ENCODE measurements at places on chromosomes 4 and X.
A peak's percentile ranks its signal among the peaks of the same experiment; 100 is the strongest.

- DNase-seq, result no peak
Measured at GRCh38 chrX:143664302-143664701, 28.4 kb upstream of the SLITRK4 start.

DNA sequence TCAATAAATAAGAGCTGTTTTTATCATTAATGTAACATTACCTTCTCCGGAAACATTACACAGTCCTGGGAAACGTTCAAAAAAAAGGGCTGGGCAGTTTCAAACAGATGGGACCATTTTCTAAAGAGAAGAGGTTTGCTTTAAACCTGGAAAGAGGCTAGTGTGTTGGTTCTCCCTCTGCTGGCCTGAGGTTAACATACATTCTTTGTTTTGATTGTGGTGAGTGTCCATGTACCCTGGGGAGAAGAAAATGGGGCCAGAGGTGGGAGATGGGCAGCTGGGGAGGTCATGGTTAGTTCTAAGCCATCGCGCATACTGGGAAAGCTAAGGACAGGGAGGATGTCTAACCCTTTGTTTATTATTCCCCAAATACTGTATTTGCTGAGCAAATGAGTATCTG is 194.7 kb downstream of the CPEB2 start:
- DNase-seq, result no peak

- DNase-seq, result no peak
Measured at GRCh38 chrX:72477376-72477775, 95.3 kb downstream of the HDAC8 start.

GRCh38 chr4:150874338-150875226 is 140.5 kb downstream of the LRBA start:
- DNase-seq, result no peak

DNA sequence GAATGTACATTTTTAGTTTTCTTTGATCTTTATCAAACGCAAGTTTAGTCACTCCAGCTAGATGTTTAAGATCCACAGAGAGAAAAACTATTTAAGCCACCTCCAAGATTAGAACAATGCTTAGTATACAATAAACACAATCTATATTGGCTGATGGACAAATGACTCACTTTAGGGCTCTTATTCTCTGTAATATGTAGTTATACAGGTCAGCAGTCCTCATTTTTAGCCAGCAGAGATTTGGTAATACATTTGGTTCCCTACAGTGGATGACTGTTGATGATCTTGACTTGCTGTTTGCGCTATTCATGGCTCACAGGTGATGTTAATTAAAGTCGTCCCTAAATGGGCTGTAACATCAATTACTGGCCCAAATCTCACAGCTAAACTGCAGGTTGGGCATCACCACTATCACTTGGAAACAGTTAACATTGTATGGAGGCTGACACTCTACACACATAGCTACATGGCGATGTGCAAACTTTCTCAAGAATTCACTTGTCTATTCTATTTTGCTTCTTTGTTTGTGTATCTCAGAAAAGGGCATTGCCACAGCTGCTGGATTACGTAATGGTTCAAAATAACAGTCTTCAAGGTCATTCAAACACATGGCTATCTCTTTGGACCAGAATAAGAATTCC is 11.8 kb upstream of the DTHD1 start:
- DNase-seq, result no peak

DNA sequence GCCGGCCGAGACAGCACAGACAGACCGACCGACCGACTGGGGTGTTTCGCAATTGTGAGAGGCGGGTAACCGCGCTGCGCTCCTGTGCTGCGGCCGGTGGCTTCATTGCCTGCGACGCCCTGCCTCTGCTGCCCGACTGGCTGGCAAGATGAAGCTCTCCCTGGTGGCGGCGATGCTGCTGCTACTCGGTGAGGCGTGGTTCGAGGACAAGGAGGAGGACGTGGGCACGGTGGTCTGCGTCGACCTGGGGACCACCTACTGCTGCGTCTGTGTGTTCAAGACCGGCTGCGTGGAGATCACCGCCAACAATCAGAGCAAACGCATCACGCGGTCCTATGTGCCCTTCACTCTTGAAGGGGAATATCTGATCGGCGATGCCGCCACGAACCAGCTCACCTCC is 565.7 kb upstream of the SMIM31 start:
- no peak for DNase-seq

- DNase-seq, result no peak
Measured at GRCh38 chr4:21507439-21507838, 441.1 kb downstream of the KCNIP4 start.

GRCh38 chrX:150196285-150196684 is 166.8 kb upstream of the MAMLD1 start:
- DNase-seq, result no peak

- no peak for DNase-seq
Measured at GRCh38 chr4:57109411-57109846, 756 bp downstream of the IGFBP7 start.

GRCh38 chrX:106903291-106903824 is at the start of gene RIPPLY1:
RIPPLY1 (minus strand) TSS chrX:106903341; CDS start chrX:106903287, 54 bp downstream.
- peak; percentile 2 for DNase-seq
